SHP77 (cell line): ENCODE measurements at places on chromosomes 12 and 14.

GRCh38 chr14:105503296-105503640, 12.2 kb downstream of the TEDC1 start:
- no peak for DNase-seq

GRCh38 chr12:92927436-92928281, 1.4 kb downstream of the EEA1 start:
- no peak for DNase-seq

- DNase-seq: peak; percentile 50
These were observed 39.9 kb downstream of the MYO1H start for GRCh38 chr12:109387425-109388166.

GRCh38 chr12:7113389-7113871, 4.4 kb upstream of the C1RL start:
- DNase-seq: no peak

DNA sequence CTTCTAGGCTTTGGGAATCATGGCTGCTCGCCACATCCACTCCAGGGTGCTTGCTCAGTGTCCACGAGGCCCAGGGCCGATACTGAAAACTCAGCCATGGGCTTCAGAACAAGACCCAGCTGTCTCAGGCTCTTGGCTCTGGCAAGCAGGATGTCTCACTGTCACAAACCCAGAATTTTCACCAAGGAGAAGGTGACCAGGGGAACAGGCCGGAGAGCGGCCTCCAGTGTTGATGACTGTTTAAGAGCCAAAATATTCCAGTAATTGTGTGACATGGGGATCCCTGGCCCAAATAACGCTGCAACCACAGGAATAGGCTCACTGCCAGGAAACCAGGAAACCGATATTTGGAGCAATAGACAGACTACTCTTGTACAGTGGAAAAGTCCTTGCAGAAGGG, 9.8 kb upstream of the SERPINA5 start:
- no peak for DNase-seq

DNA sequence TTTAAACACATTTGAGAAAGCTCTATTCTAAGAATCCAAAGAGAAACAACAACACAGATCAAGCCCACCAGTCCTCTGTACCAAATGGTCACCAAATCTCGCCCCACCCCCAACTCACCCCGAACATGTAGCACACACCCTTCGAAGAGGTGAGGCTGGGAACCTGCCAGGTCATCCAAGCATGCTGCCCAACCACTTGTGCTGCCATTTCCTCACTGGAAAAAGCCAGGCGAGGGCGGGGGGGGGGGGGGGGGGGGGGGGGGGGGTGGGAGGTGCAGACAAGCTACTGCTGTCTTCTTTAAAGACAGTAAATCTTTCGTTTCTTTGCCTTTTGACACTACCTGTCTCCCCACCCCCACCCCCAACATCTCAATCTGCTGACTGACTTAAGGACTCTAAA, 59.9 kb downstream of the SETD3 start:
- DNase-seq: no peak

DNA sequence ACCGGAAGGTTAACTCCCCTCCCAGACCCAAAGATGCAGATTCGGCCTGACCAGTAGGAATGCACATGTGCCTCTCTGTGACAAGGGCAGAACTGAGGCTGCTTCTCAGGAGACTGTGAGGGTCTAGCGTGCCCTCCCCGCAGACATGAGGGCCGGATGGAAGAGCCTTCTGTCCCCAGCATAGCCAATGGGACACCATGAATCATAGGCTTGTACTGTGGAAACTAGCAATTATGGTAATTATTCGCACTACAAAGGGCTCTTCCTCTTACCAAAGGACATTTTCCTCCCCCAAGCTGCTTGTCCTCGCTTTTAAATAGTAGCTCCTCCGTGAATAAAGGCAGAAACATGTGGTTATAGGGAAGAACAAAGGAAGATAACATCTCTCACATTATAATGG, 6.2 kb downstream of the COA8 start:
- DNase-seq: no peak

DNA sequence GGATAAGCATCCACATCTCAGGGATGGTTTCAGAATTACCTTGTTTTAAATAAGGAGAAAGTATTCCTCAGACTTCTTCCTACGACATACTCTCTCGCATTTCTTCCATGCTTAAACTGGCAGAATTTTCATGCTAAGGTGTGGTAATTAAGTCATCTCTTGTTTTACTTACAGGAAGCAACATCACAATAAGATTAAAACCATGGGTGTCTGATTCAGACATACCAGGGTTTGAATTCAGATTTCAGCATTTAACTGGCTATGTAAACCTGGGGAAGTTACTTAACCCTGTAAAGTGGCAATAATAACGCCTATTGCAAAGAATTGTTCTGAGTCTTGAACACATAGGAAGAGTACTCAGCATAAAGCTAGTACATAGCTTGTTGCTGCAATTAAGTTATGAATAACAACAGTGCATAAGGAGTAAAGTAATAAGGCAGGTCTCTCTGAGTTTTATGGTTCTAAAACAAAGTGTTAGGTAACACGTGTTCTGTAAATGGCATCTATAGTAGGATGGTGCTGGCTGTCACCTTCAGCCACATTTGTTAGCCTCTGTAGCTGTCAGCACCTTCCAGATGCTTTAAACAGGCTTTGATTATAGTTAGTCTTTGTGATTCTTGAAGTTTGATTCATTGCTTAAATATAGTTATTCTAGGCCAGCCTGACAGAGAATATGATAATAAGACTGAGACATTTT, 38.8 kb downstream of the IFT43 start:
- no peak for DNase-seq

DNA sequence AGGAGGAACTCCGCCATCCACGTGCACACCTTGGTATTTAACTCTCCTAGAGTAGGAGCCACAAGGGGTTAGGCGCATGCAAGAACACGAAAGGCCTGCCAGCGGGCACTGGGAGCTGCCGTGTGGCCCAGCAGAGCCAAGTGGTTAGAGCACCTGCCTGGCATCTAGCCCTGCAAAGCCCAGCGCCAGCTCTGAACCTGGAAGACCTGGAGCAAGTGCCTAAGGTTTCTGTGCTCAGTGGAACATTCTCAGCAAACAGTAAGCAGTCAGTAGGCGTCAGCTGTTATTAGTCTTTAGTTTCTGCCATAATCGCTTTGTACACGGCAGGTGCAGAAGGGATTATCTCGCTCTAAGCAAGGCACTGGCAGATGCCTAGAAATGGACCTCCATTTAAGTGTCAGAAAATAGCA, 55.4 kb downstream of the SETD3 start:
- peak; percentile 45 for DNase-seq

DNA sequence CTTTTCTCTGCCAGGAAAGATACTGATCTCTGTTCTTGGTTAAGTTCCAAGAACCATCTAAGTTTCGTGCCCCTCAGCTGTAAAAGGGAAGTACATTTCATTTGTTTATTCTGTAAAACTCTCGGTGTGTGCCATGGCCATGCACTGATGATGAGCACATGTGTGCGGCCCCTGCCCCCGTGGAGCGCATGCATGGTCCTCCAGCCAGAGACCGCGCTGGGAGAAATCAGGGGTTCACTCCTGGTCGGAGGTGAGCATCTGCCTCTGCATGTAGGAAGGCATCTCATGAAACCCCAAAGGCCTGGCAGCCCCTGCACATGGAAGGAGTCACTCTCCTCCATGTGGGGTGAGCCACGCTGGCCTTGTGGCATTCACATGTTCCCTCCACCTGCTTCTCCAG, 102.5 kb upstream of the RTL1 start:
- no peak for DNase-seq

DNA sequence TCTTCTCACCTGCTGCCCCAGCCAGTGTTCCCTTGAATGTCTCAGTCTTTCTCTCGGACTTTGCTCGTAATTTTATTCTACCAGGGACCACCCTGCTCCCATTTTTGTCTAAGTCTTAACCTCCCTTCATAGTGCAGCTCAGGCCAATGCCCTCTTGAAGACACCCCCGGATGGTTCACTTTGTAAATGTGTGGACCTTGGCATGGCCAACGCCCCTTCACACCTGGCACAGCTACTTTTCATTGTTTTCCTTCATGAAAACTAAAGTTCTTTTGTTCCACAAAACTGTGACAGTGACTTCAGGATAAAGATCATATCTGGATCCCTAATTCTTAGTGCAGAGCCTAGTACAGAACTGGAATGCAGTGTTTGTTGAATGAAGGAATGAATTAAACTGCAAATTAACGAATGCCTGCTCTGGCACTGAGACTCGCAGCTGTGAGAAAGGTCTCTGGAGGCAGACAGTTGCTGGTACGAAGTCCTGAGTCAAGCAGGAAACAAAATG, 3.5 kb upstream of the RNASE4 start:
- DNase-seq: no peak

GRCh38 chr14:56270921-56271320, 152.7 kb downstream of the PELI2 start:
- no peak for DNase-seq

- no peak for DNase-seq
These were observed 73.9 kb downstream of the RPS6KA5 start for GRCh38 chr14:90986510-90986909.

DNA sequence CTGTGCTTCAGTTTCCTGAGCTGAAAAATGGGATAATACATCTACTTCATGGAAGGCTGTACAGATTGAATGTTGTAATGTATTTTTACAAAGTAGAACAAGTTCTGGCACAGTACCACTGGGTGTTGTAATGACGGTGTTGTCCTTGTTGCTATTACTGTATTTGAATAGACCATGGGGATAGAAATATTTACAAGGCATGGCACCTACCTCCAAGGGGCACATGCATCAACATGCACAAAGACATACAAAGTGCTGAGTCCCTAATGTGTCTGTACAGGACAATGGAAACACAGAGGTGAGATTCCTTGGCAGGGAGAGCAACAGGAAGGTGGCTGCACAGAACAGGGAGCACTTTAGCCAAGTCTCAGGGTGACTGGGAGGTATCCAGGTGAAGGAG, 930.6 kb upstream of the TMEM132C start:
- DNase-seq: no peak

DNA sequence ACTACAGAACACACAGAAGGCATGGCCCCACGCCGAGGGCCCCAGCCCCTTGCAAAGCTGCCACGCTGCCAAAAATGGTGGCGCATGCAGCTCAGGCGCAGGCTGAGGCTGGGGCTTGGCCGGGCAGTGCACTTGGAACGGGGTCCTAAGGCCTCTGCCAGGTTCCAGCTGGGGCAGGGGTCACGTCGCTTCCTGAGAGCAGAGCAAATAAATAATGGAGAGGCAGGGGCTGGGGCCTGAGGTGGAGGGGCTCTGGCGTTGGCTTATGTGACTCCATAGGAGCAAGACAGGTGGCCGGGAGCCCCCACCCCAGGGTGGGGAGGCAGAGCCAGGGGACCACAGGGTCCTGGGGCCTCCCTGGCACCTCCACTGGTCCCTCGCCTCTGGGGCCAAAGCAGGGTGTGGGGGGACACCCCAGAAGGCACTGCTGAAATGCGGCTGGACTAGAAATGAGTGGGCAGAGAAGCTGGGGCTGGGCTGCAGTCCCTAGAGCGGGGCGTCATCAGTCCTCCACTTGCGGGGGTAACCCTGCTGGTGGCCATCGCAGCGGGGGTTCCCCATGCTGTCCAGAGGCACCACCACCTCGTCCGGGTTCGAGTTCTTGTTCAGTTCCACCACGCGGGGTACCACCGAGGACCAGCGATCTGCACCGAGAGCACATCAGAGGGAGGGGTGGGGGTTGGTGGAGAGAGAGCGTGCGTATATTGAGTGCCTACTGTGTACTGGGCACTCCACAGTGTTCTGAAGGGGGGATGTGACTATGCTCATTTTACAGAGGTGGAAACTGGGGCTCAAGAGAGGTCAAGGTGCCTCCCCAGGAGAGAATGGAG, 49.8 kb downstream of the TRPV4 start:
- no peak for DNase-seq

DNA sequence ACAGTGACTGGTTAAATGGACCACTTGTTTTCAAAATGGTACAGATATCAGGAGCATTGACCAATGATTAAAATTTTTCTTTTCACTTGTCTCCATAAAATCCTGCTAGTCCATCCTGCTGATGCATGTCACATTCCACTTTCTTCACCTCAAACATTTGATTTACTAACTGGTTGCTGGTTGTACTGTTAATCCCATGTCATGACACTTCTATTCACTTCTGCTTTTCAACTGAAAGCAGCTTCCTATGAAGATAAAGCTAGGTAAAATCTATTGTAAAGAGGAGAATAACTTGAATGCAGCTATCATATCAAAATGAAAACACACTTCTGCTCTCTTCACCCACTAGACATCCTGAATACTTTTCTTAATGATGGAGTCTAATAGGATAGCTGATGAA, 149.6 kb upstream of the OTX2 start:
- no peak for DNase-seq

- DNase-seq: no peak
These were observed 2.5 kb downstream of the PLEKHG3 start for GRCh38 chr14:64706593-64707193.

DNA sequence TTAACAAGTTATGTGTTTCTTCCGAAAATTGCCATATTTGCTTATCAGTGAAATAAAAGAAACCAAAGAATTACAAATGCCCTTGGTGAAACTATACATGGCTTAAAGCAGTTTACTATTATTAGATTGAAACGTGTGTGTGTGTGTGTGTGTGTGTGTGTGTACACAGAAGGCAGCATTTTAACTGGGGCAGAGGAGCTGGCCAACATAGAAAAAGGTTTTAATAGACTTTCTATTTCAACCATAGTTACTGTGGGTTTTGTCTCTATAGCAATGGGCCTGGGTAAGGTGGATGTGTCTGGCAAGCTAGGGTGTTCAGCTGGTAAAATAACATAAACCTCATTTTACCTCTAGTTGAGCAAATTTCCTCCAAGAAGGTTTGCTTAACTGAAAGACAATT, 6.5 kb downstream of the PRICKLE1 start:
- no peak for DNase-seq

DNA sequence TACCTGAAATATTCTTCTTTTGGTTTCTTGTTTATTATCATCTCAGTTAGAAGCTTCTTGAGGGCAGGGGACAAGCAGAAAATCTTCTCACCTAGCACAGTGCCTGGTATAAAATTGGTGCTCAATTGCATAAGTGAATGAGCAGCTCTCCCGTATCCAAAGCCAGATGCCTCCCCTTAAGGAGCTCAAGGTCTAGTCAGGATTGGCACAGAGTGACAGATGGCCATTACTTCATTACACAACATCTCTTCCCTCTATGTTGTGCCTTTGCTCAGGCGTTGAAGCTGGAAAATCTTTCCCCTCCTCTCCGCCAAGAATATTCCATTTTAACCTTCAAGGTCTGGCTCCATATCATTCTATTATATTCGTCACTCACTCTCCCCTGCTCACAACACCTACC, 3.6 kb downstream of the SLC4A8 start:
- DNase-seq: no peak

GRCh38 chr12:57842342-57843294, 3.9 kb downstream of the CTDSP2 start:
- DNase-seq: no peak
